ENCODE measurements at places on chromosomes 11 and 22. TPM values are rescaled to one million over a fixed set of nuclear protein-coding genes. Genes with fewer than 3 reads are reported as not detected.
A peak's percentile ranks its signal among the peaks of the same experiment; 100 is the strongest.

Gene SLC17A6
- not detected for total RNA-seq

DNA sequence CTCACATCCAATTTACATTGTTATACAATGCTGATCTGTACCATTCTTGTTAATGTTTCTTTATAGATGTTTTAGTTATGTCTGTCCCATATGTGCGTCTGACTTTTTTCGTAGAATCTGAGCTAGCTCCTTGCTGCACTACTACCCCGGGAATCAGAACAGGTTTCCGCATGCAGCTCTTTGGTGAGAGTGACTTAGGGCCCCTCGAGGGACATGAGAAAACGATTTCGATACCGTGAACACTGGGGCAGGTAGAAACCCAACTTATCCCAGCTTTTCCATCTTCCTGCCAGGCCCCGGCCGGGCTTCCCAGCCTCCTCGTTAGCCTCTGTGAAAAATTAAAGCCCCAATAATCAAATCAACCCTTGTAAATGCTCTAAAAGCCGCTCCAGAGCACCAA, 23.4 kb upstream of the PKNOX2 start:
- no peak for DNase-seq

GRCh38 chr22:49291781-49292180, 535.9 kb downstream of the BRD1 start:
- no peak for DNase-seq

- no peak for DNase-seq
Observed at GRCh38 chr11:57598831-57599155, 1.3 kb downstream of the SERPING1 start.

- DNase-seq, result peak; percentile 77
Observed at GRCh38 chr22:46798366-46799350, 36.2 kb downstream of the TBC1D22A start.
